ENCODE measurements at places on chromosomes 6 and 20.

DNA sequence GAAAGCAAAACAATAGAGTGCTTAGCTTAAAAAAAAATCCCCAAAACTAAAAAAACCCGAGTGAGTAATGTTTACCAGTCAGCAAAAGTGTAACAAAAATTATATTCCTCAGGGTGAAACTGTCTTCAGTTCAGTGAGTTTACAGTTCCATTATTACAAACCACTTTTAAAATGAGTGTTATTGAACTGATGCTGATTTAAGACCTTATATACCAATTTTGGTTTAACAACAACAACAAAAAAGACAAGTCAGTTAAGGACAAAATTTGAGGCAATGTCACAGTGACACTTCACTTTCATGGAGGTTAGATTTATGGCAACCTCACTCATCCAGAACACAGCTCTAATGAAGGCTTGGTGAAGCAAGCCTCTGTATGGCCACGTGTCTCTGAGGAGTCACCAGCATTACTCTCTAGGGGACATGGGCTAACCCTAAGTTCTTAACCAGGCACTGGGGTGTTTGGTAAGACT, 630.8 kb downstream of the PHF3 start:
- DNase-seq = no peak

DNA sequence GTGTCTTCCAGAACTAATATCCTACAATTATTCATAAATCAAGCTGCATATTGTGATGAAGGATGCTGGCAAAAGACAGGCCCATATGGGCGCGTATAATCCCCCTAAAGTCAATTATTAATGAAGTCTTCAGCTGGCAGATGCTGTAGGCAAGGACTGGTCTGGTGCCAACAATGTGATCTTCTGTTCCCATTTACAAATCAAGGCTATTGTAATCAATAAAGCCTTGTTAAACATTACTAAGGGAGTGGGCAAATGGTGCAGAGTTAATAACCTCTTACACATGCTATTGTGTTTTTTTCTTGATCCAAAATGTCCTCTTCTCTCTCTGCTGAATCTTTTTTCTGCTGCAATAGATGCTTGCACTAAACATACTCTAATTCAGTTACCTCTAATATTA, 119.0 kb downstream of the ALDH8A1 start:
- no peak for DNase-seq

GRCh38 chr6:157982563-157983405, 1.1 kb downstream of the SYNJ2 start:
- no peak for DNase-seq

- DNase-seq = no peak
Observed at GRCh38 chr6:136532030-136532429, 18.2 kb downstream of the MAP7 start.

- DNase-seq = no peak
Observed at GRCh38 chr6:4567141-4567540, 209.1 kb upstream of the CDYL start.

GRCh38 chr20:17533396-17533795, 2.2 kb upstream of the BFSP1 start:
- no peak for DNase-seq

DNA sequence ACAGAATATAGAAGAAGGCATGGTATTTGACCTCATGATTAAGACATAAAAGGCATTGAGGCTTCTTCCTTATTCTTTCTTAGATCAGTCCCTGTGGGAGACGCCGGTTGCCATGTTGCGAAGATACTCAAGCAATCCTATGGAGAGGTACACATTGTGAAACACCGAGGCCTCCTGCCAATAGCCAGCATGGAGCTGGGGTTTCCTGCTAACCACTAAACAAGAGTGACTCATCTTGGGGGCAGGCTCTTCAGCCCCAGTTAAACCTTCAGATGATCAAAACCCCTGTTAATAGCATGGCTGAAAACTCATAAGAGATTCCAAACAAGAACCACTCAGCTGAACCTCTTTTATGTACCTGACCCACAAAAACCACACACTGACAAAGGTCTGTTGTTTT, 478.8 kb downstream of the CD83 start:
- DNase-seq = peak; percentile 81

GRCh38 chr6:129889580-129889979, 28.5 kb upstream of the TMEM244 start:
- no peak for DNase-seq

GRCh38 chr6:11258260-11259237, 26.1 kb upstream of the NEDD9 start:
- no peak for DNase-seq

- no peak for DNase-seq
Observed at GRCh38 chr6:3260772-3261517, 2.2 kb downstream of the PSMG4 start.

- no peak for DNase-seq
Observed at GRCh38 chr6:38323216-38323615, 316.5 kb downstream of the BTBD9 start.

- no peak for DNase-seq
Observed at GRCh38 chr6:114712129-114712662, 369.4 kb upstream of the HS3ST5 start.
